ENCODE measurements at places on chromosomes 4 and X.
A peak's percentile ranks its signal among the peaks of the same experiment; 100 is the strongest.

- no peak for DNase-seq
These were observed 47.7 kb upstream of the ADGRL3 start for GRCh38 chr4:61152433-61152832.

- no peak for DNase-seq
These were observed 419.1 kb upstream of the KLHL4 start for GRCh38 chrX:87098477-87098876.

DNA sequence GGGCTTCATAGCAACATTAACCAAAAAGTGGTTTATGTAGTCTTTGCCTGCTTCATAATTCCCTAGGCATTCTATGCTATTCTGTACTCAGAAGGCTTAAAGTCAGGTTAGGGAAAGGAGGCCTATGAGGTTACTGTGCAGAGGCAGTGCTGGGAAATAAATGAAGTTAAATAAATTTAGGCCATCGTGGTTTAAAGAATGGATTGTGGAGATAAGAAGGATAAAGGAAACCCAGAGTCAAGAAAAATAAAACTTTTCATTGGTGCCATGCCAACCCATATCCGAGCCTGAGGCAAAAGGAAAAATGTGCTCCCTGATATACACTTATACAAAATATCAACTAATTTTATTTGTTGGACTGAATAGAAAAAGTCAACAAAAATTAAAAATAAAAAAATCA is 70.2 kb downstream of the AR start:
- DNase-seq, result no peak

DNA sequence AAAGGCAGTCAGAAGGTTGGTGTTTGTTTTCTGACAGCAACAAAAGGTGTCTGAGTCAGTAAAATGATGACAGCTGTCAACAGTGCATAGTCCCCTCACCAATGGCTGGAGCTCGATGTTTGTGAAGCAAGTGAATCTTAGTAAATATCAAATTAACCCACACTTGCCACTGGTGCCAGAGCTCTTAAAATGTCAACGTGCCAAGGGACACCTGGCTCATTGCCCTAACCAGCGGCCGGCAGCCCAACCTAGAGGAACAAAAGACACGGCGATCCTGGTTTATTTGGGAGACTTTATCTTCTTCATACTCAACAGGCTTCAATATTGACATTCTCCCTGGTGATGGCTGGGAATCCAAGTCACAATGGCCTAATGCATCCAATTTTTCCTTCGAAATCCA is 143.4 kb downstream of the CPEB2 start:
- no peak for DNase-seq

DNA sequence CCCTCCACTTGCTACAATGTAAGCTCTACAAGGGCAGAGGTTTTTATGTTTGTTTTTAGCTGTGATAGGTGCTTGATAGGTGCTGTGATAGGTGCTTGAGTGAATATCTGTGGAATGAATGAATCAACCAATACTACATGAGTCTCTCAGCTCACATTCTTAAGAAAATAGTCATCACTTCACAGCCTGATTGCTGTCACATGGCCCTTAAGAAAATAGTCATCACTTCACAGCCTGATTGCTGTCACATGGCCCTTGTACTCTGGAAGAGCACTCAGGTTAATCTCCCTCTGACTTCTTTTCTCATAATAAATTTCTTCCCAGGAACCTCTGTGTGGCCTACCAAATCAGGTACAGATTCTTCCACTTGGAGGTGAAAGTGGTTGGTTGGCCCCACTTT is 335.2 kb downstream of the TENM3 start:
- no peak for DNase-seq

GRCh38 chrX:1462596-1463251 is 10.0 kb upstream of the ASMTL start:
- DNase-seq, result peak; percentile 62

GRCh38 chr4:152970102-152970820 is 34.1 kb downstream of the FHDC1 start:
- no peak for DNase-seq

DNA sequence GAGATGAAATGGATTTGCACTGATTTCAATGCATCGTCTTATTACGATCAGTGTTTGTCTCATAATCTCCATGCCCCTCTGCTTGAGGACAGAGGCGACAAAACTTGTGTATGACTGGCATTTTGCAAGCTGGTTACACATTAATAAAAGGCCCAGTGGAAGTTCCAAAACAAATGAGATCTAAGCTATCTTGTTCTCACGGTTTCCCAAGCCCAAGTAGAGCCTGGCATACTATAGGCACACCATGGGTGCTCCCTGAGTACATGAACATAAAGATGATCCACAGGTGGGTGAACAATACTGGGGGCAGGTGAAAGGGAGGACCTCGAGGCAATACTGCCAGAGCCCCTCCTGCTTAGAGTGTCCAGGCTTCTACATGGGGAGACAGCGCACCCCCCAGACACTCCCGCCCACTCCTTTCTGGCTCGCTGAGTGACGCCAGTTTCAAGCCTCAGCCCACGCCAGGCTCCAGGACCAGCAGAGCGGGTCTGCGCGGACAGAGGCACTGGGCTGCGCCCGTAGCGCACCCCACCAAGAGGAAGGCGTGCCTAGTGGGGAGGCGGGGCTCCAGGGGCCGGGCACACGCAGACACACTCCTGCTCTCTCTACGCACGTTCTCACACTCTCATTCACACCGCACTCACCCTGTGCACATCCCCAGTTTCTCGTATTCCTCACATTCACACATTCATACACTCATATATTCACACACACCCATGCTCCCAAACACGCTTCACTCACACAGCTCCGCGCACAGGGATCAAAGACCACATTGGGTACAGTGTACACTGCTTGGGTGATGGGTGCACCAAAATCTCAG is 8.9 kb upstream of the GSX2 start:
- no peak for DNase-seq

DNA sequence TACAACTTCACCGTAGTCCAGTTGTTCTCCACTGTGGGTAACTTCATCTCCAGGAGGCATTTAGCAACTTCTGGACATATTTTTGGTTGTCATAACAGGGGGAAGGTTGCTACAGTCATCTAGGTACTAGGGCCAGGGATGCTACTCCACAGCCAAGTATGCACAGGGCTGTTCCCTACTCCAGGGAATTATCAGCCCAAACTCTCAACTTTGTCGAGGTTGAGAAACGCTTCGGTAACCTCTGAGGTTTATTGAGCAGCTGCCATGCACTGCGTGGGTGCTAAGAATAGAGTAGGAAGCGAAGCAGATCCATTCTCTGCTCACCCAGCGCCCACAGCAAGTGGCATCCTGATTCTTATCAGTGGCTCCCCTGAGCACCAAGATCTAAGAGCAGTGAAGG is 8.2 kb downstream of the FGFBP1 start:
- no peak for DNase-seq

GRCh38 chr4:140806163-140806562 is 50.0 kb upstream of the TBC1D9 start:
- DNase-seq, result no peak

DNA sequence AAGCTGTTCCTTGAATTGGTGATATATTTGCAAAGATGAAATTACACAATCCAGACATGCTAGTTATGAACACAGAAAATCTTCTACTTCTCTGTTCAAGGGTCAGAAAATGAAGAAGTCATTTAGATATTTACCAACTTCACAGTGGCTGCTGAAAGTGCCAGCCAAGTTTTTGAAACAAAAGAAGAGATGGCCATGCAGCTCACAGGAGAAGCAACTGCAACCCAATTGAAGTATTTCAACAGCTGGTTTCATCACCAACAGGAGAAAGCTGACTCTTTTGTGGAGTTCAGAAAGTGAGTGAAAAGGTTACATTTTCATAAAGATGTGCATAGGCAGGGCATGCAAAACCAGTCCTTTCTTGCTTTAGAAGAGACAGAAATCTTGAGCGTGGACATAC is 70.1 kb upstream of the LSM6 start:
- no peak for DNase-seq

DNA sequence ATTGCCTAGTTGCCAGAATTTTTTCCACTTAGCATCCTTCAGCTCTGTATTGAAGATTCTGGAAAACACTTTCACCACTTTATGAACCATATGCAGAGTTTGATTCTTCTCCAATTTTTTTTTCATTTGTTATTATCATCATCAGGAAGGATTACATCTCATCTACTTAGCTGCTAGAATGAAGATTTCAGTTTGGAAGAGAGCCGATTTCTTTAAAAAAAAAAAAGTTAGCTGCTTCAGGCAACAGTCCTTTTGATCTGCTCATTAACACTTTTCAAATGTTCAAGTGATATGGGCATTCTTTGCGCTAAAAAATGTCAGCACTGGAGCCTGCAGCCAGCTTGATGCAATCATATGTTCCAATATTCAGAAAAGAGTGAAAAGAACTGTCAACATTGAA is 76.2 kb downstream of the ANTXR2 start:
- no peak for DNase-seq

DNA sequence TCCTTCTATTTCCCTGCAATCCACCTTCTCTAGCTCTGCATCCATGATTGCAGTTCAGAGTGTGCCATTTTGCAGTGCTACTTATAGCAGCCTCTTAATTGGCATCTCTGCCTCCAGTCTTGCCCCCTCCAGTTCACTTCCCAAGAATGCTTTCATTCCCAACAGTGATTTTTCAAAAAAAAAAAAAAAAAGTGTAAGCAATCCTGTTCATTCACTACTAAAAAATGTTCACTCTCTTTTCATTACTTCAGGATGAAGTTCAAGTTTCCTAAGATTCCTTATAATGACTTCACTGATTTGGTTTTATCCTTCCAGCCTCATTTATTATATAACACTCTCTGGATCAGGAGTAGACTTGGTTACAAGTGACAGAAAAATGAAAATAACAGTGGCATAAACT is 124.7 kb upstream of the LNX1 start:
- DNase-seq, result no peak

GRCh38 chrX:153884136-153884535 is 1.8 kb downstream of the L1CAM start:
- no peak for DNase-seq

GRCh38 chrX:29254515-29254914 is 667.3 kb downstream of the IL1RAPL1 start:
- DNase-seq, result no peak

DNA sequence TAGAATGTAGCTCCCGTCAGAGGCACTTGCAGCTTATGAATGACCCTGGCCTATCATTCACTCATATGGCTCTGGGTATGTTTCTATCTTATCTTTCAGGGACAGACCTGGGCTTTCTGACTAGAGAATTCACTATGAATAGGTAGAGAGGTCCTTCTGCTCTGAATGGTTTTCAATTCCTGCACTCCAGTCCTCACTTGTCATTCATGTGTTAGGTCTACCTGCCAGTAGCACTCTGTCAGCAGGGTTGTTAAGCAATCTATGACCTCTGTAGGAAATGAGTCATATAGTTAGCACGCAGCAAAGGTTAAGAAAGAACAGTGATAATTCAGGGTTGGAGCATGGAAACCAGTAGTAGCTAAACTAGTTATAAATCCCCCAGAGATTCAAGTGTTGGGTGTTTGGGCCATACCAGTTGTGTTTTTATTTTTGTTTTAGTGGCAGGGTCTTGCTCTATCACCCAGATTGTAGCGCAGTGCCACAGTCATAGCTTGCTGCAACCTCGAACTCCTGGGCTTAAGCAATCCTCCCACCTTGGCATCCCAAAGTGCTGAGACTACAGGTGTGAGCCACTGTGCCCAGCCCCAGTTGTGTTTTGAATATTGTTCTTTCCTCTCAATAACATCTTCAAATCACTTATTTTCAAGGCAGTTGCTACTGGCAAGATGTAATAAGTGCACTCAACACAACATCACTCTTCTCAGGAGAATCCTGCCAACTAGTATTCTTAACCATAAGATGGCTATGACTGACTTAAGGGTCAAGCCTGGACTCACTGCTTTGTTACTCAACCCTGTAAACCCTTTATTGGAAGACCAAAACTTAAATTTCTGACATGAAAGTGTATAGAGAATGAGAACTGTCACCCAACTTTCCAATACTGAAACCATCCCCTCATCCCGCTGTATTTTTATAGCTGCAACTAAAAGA is 25.1 kb downstream of the ARL13A start:
- no peak for DNase-seq

- no peak for DNase-seq
These were observed 116.8 kb downstream of the TENT5D start for GRCh38 chrX:80537096-80537495.

DNA sequence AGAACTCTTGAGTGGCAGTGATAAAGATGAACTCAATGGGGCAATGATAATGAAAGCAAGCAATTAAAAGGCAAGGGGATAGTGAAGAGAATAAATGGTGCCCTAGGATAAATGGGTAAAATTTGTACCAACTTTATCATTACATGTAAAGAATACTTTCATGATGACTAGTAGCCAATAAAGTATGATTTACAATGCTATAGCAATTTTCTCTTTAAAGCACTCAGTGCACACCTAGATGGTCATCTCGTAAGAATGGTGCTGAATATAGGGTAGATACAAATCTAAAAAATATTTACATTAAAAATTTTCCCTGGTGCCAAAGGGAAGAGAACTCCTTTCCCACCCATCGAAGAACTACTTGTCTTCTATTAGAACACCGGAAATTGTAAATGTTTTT is 651.4 kb downstream of the STPG2 start:
- DNase-seq, result no peak

DNA sequence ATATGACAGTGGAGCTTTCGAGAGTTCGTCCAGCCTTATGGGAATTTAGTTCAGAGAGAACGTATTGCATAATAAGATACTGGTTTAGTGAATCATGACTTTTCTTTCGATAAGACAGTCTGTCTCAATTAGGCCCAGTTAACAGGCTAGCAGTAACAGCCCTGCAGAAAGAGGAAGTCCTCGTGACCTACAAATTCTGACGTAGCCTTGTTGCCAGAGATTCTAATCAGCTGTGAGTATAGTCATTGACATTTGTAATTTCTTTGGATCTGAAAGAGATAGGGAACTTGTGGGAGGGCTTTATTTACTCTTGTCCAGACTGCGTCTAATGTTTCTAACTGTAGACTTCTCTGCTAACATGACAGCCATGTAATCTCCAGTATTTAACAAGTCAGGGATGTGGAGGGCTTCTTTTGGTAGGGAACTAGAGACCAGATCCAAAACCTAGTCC is 15.8 kb downstream of the ART3 start:
- peak; percentile 22 for DNase-seq

GRCh38 chr4:113905301-113905700 is 74.1 kb downstream of the ARSJ start:
- DNase-seq, result no peak

GRCh38 chrX:65686236-65686635 is 18.8 kb downstream of the MSN start:
- no peak for DNase-seq

DNA sequence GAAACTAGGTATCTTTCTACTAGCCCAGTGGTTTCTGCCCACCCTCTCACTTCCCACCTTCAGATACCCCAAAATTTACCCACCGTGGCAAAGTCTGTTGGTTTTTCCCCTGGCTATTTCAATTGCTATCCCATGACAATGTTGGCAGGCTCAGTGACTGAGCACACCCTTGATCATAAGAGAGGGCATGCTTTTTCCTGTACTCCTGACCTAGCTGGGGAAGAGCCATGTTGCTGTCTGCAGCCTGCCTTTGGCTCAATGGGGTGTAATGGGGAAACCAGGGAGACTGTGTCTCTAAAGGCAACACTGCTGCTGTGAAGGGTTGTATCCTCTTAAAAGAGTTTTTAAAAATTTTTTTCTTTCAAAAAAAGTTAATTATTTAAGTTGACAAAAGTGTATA is 90.4 kb upstream of the CITED1 start:
- no peak for DNase-seq
